Fibroblast of skin of right biceps (primary cell): ENCODE measurements at places on chromosomes 5 and 9.
A peak's percentile ranks its signal among the peaks of the same experiment; 100 is the strongest.

DNA sequence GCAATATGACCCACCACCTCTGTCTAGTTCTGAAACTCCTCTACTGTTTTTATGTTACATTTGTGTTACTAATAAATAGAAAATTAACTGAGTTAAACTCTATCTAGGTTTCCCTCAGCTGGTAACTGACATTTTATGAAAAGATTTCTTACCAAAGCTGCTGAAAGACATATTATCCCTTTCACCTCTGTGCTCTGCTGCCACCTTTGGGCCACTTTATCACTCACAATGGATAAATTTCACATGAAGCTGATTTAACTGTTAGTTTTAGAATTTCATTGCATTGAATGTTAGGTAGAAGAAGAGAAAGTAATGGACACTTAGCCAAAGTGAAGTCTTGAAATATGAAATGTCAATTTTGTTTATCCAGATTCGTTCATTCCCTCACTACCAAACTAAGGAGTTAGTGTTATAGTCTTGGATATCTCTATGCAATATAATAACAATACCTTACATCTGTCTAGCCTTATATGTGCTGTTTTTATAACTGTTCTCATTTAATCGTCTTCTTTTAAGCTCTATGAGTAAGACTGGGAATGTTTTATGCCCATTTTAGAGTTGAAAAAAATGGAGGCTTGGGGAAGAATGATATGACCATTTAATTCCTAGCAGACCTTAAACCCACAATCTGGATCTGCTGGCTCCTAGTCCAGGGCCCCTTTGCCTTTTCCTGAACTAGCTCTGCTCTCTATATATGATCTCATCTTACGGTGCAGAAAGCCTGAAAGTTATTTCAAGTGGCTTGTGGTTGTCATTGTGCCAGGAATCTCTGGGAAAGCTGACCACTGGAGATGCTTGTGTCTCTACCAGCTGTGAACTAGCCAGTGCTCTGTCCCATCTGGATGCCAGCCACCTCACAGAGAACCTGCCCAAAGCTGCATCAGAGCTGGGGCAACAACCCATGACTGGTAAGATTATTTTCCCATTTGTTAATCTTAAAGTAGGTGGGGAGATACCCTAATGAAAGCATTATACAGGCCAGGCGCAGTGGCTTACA, 97.1 kb downstream of the GOLPH3 start:
- DNase-seq, result peak; percentile 58

DNA sequence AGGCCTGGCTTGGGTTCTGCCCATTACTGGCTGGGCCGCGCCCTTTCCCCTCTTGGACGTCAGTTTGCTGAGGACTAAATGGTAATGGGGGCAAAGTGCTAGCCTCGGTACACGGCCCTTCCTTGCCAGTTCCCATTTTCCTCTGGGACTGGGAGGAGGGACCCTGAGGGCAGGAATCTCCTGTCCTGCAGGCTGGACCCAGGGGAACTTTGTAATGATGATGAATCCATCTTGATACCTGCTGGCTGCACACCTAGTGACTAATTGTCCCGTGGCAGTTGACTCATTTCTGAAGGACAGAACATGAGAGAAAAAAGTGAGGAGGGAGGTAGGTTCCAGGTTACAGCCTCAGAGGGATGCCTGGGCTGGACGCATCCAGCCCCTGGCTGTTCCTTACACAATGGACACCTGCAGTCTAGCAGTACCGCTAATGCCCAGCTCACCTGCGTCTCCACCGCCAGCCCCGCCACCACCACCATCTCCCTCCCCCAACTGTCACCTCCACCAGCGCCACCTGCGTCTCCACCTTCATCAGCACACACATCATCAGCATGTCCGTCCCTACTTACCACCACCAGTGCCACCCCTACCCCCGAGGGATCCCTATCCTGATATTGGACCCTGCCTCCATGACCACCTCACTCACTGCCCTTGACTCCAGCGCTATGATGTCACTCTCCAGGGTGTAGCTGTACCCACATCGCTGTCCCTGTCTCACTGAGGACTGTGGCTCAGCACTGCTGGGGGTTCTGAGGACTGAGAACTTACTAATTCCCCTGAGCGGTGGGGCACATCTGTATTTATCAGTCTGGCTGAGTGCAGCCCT, 4.3 kb downstream of the CDHR2 start:
- DNase-seq, result no peak

DNA sequence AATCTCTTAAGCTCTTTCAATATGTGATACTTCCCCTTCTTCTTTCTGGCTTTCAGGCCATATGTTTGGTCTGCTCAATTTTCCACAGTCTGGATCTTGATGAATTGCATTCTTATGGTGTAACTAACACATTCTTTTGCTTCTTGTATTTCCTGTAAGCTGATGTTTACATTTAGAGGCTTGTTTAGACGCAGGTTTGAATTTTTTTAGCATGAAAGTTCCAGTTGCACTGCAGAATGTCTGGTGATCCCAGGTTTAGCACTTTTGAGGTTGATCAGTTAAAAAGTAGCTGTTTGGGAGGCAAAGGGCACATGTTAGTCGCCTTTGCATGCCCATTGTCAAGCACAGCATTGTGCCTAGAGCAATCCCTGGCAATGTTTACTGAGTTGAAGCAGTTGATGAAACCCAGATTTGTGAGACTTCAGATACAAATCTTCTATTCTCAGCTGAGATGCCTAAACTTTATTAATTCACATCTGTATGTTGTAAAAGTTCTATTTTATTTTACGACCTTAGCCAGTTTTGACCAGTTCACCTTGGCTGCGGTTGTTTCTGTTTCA, 59.6 kb upstream of the SPATA31C2 start:
- DNase-seq, result peak; percentile 89

DNA sequence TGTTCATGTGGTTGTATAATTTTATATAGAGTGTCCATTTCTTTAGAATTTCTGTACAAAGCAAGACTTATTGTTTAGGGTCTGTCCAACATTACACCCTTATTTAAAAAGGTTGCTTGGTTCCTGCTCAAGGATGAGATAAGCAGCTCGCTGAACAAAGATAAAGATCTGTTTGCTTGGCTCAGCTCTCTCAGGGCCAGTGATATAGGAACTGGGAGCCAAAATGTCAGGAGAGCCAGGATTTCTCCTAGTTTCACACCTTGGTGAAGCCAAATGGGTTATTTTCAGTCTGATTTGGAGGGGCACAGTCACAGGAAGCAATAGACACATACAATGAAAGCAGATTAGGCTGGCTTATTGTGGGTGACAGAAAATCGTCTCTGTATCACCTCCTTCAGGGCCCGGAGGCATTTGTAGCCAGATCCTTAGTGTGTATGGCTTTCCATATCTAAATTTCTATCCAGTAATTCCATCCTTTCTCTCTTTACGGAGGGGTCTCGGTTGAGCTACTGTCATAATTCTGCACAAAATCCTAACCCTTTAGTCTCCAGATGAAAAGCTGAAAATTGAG, 396.4 kb downstream of the TMEM232 start:
- DNase-seq, result no peak

GRCh38 chr9:78357165-78357873, 60.4 kb downstream of the PSAT1 start:
- DNase-seq, result no peak

DNA sequence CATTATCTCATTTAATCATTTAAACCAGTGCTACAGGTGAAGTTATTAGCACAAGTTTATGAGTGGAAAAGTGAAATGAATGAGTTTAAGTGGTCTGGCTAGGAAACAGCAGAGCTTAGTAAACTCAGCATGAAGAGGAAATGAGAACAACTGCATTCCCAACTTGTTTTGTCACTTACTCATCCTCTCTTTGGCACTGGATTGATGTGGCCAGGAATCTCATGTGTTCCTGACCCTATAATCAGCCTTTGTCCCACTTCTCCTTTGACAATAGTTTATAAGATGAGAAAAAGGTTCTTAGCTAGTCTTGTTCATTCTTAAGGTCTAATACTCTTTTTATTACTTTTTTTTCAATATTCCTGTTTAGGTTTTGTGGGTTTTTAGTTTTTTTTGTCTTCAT, 559.2 kb upstream of the TLE4 start:
- DNase-seq, result peak; percentile 75

DNA sequence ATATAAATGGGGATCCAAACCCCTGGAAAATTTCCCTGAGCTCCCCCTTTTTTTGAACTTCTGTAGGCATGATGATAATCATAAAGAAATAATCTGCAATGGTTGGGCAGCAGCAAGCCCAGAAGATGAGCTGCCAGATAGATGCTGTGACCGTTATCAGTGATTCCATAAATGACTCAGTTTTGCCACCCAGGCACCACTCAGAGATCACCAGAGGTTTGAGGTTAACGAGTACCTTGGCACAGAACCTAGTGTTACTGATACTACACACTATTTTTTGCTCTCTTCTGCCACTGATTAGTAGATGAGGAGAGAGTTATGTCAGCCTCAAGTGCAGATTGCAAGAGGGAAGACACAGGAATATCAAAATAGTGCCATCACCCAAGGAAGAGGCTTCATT, 199.3 kb upstream of the PTGER4 start:
- no peak for DNase-seq

- DNase-seq, result no peak
Observed at GRCh38 chr5:154254896-154255295, 64.4 kb downstream of the GALNT10 start.

GRCh38 chr9:121921444-121921843, 171.7 kb downstream of the TTLL11 start:
- DNase-seq, result no peak

DNA sequence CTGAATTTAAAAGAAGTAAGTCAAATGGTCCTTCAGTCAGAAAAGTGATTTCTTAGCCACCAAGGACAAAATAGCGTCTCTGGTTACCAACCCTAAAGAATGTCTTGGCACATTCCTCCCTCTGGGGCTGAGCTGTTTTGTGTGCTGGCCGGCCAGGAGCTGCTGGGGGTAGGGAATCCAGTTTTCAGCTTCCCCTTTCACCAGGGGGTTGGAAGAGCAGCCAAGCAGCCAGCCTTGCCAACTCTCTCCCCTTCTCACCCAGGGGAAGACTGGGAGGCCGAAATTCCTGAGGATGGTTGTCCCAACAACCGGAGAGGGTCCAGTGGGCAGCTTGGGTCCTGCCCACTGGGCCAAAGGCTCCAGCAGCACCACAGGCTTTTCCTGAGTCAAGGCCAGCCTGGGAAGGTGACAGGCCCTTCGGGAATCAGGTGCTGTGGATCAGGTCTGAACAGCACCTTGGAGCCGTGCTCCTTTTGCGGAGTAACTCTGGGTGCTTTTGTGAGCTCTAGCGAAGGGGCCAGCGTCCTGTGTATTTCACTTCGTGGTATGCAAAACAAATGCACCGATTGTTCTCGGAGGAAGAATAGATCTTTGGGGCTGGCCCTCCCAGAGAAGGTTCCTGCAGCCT, 4.2 kb downstream of the WWC1 start:
- DNase-seq, result peak; percentile 87

- DNase-seq, result no peak
Observed at GRCh38 chr9:34451135-34451534, 7.2 kb downstream of the FAM219A start.

DNA sequence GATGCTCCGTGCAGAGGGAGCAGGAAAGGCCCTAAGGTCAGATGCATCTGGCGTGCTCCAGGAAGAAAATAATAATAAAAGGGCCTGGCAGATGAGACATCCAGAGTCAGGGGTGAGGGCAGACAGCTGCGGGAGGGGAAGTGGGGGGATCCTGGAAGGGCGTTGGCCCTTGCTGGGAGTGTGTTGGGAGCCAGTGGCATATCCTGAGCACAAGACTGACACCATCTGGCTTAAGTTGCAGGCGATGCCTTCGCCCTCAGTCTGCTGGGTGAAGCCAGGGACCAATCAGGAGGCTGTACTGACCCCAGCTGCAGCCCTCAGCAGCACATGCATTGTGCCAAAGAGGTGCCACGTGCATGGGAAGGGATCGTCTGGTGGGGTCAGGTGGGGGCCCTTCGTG, 3.8 kb downstream of the OR2V2 start:
- DNase-seq, result no peak

GRCh38 chr9:69834591-69835184, 14.1 kb downstream of the CFAP95 start:
- no peak for DNase-seq

GRCh38 chr9:134352247-134352933, 26.1 kb downstream of the RXRA start:
- DNase-seq, result no peak

GRCh38 chr5:93926831-93927620, 185.6 kb upstream of the POU5F2 start:
- DNase-seq, result peak; percentile 49

DNA sequence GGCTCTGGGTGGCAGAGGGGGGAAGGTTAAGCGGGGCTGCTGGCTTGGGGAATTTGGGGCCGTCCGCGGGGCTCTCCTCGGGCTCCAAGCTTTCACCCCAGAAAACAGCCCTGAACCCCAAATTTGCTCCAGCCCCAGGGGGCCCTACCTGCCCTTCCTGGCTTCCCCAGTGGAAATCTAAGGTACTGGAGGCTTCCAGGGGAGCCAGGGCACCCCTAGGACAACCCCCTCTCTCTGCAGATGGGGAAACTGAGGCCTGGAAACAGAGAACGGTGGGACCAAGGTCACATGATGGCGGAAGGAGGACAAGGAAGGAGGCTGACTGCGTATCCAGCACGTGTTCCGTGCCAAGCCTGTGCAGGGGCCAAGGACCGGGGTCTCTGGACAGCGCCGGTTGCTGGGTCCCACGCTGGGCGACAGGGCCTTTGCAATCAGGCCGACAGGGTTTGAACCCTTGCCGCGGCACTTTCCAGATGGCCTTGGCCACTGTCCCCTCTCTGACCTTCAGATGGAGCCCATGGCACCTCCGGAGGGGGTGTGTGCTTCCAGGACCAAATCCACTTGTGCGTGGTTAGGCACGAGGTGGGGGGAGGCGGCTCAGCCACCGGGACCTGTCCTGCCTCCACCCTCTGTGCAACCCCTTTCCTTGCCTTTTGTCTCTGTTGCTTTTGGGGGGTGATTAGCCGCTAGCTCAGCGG, 183.1 kb downstream of the C9orf50 start:
- no peak for DNase-seq

GRCh38 chr9:71490810-71491209, 277.5 kb downstream of the CEMIP2 start:
- no peak for DNase-seq

GRCh38 chr9:37760416-37761161, 7.0 kb downstream of the TRMT10B start:
- peak; percentile 71 for DNase-seq

- peak; percentile 96 for DNase-seq
Observed at GRCh38 chr5:34749431-34749873, 89.5 kb upstream of the TTC23L start.

GRCh38 chr5:158876263-158876942, 223.3 kb downstream of the EBF1 start:
- DNase-seq, result no peak

DNA sequence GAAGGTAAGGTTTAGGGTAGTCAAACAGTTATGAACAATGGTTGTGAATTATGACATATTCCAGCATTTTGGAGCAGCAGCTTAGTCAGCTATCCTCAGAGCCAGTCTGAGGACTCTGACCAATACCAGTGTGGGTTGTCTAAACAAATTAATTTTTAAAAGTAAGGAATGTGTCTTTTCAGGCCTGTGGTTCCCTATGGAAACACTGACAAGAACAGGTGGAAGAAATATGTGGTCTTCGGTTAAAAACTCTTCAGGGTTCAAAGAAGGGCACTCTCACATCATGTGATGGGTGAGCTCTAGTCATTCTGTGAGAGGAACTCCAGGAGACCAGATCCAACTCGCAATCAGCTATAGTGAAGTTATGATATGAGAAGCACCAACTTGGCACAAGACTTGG, 33.5 kb upstream of the ALDOB start:
- no peak for DNase-seq

- DNase-seq, result peak; percentile 77
Observed at GRCh38 chr9:136245219-136246150, at the start of gene QSOX2. QSOX2 (minus strand) TSS chr9:136245812; CDS start chr9:136245803, 9 bp downstream.

GRCh38 chr9:134896834-134897583, 16.4 kb downstream of the FCN2 start:
- DNase-seq, result no peak

- peak; percentile 43 for DNase-seq
Observed at GRCh38 chr9:84669288-84670137, at the start of gene NTRK2. NTRK2 (plus strand) TSS chr9:84669729; CDS start chr9:84670749, 1,020 bp downstream.
